ENCODE measurements at places on chromosomes 7 and 10.

GRCh38 chr7:85135977-85136376 is 50.9 kb downstream of the SEMA3D start:
- DNase-seq, result peak; percentile 81

GRCh38 chr10:128915630-128916029 is 551.4 kb upstream of the MGMT start:
- DNase-seq, result no peak

DNA sequence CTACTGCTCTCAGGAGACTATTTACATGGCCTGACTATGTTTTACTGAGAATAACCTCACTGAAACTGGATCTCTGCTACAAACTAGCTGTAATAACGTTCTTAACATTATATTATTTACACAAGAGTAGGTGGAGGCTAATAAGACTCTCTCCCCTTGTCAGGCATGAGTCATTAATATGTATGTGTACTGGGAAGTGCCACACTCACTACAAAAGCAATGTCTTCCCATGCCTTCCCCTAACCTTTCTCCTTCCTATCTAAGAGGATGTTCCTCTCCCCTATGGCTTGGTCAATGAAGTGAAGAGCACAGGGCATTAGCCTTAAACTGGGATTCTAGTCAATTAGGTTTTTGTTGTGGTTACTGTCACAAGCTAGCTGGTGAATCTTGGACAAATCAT is 147.9 kb downstream of the DGKB start:
- no peak for DNase-seq

DNA sequence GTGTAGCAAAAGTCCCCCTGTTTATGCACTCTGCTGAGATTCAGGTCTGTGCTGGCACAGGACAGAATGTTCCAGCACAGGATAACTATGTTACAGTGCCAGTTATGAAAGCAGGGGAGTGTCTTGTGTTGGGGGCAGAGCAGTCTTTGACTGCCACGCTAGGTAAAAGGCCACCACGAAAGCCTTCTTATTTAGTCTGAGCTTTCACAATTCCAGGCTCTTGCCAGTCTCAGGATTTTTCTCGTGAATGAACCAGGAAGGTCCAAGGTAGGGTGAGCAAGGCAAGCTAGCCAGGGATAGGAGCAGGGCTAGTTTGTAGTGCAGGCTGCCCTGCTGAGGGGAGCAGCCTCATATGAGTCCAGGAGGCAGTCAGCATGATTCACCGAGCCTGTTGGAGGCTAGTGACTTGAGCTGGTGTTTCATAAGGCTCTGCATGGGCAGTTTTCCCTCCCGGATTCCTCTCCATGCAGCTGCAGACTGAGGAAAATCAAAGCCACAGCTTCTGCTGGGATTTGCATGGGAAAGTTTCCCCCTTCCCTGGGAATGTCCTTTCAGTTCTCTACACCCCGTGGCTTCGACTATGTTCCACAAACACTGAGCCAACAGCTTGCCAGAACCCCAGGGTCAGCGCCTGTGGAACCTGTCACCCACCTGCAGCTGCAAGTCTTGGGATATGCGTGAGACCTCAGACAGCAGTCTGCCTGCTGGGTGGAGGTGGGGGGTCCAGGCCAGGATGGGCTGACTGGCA is 112.3 kb downstream of the JCAD start:
- DNase-seq, result peak; percentile 62

GRCh38 chr7:133433165-133433812 is 180.4 kb downstream of the EXOC4 start:
- DNase-seq, result no peak

DNA sequence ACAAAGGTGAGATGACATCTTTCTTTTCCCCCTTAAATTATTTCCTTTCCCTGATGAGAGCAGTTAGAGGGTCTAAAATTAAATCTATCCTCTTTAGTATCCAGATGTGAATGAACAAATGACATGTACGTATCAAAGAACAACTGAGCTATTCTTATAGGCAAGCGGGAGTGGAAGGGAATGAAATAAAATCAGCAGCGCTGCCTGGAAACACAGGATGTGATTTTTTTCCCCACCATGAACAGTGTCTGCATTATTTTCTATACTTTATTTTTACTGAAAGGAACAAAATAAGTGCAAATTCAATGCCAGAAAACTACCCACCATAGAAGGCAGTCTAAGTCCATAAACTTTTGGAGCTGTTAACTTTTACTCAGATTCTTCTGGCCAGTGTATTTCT is 40.6 kb downstream of the SLC26A4 start:
- no peak for DNase-seq
